ENCODE measurements at places on chromosomes 2 and 18.

DNA sequence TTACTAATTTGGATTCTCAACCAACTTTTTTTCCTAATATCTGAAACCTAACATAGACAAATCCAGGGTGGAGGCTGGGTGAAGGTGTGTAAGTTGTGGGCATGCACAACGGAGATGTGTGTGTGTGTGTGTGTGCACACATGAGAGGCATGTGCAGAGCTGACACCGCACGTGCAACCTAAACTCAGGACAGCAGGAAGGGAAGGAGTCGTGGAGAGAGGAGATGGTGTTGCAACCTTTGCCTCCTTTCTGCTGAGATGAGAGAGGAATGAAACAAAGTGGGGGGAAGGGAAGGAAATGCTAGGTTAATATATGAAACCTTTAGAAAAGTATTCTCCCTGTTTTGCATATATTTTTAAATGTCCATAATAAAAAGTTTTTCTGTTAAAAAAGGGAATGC is 64.7 kb downstream of the KCTD1 start:
- peak; percentile 60 for DNase-seq

- DNase-seq: peak; percentile 11
Observed at GRCh38 chr2:53630026-53630606, 137.5 kb upstream of the CHAC2 start.

DNA sequence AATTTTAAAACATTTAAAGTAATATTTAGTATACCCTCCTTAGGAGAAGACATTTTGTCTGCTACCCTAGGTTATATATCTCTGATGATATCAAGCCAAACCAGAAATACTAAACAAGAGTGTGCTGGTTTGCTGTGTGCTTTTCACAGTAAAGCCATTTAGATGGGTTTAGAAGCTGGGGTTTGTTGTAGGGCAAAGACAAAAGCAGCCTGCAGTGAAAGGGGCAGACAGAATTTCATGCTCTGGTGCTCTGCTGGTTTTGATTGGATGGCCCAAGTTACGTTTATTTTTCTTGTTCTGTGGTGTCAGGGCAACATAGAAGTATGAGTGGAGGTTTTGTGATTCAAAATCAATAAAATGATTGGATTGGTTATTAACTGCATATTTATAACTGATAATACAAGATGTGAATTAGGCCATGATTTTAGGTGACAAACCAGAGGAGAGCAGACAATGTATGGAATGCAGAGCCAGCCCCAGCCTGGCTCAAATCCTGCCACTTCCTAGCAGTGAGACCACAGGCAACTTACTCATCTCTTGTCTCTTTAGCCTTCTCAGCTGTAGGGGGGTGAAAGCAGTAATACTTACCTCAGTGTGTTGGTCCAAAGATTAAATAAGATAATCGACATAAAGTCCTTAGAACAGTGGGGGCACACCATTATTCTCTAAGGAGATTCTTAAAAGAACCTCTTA is 30.9 kb upstream of the IER3IP1 start:
- DNase-seq: no peak

GRCh38 chr2:181574321-181574720 is 82.6 kb downstream of the CERKL start:
- no peak for DNase-seq

DNA sequence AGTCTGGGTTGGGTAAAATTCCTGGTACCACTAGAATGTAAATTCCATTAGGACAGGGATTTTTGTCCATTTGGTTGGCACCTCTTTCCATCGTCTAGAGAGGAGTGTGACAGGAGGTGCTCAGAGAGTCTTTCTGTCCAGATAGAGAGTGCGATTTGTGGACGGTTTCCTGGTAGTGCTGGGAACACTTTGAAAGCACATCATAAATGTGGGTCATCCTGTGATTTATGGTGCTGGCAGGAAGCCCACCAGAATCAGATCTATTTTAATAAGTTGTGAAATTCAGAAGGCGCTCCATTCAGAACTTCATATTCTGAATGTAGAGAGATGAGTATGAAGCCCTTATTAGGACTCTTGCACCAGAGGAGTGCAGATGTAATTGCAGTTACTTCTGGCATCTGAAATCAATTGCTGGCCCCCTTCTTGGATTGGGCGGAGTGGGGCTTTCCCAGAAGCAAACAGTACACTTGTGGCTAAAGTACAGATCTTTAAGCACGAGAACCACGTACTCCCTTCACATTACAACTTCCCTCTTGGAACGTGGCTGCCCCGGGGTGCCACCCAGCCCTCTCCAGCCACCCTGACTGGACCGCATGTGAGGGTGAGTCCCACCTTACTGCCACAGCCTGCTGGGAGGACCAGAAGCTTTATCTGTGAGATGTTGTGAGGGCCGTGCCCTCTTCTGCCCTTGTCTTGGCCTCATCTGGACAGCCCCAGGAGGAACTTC is 243.2 kb downstream of the MYO3B start:
- DNase-seq: no peak

DNA sequence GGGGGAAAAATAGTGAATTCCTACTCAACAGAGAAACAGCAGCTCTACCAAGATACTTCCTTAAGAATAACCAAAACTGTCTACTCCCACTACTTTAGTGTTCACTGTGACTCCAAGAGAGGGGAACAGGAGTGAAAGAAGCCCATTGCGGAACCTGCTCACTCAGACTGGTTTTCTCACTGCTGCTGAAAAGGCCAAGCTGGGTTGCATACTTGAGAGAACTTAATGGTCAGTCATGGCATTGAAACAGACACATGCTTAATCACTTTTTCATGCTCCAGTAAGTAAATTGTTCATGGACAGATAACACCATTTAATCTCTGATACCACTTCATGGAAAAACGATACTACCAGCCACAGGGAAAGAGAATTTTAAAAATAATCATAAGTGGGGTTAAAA is 35.7 kb upstream of the SLC8A1 start:
- peak; percentile 11 for DNase-seq

DNA sequence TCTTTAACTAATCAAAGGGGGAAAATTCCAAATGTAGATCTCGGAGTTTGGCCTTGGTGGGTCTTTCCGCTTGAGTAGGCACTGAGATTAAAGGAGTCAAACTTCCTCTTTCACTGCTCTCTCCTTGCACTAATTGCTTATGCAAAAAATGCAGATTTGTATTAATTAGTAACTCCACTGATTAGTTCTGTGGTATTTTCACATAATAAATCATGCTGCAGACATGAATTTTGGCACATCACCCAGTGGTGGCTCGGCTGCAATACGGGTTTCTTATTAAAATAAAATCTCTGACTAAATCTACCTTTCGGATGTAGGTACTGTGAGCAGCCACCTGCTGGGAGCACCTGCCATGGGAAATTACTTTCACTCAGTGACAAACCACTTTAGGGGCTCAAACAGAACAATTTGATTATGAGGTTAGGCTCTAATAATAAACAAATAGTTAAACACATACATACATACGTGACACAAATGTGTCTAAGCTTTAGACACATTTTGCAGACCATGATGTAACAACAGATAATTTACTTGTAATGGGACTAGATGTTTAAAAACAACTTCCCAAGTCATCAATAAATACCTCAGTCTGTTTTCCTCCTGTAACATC is 6.4 kb upstream of the NEUROD1 start:
- DNase-seq: no peak

DNA sequence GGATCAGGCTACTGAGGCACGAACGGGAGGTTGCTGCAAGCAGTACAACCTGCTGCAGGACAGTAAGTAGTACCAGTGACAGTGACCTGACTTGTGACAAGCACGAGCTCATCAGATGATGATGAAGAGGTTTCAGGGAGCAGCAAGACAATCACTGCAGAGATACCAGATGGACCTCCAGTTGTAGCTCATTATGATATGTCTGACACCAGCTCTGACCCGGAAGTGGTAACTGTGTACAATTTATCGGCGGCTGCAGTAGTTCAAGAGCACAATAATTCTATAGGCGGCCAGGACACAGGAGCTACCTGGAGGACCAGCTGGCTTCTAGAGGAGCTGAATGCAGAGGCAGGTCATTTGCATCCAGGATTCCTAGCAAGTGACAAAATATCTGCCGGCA is 64.0 kb upstream of the GULP1 start:
- no peak for DNase-seq

DNA sequence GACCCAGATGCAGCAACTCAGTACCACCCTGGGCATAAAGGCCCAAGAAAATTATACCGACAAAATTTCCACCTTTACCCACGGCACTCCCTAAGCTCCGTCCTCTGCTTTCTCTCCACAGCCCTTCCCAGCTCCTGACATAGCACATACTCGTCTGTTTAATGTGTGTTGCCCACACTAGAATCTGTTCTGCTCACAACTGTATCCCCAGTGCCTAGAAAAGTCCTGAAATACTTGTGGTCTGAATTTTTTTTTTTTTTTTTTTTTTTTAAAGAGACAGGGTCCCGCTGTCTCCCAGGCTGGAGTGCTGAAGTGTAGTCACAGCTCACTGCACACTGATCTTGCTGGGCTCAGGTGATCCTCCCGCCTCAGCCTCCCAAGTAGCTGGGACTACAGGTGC is 62.3 kb downstream of the ADCY3 start:
- DNase-seq: peak; percentile 43

DNA sequence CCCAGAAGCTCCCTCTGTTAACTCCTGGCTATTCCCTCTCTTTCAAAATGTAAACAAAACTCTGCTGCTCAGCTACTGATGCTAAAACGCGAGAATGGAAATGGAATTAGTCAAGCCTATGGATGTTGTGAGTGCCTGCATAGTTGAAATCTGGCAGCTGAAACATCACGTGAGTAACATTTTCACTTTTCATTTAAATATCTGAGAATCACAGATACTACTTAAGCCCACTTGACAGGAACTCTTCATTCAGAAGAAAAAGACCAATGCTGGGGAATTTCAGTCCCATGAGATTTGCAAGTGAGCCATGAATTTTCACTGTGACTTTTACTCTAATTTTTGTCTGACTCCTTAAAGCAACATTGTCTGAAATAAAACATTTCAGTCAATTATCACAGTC is 215.3 kb upstream of the SESTD1 start:
- DNase-seq: peak; percentile 8

GRCh38 chr2:74005786-74006185 is 21.1 kb downstream of the TET3 start:
- DNase-seq: no peak

GRCh38 chr2:236718207-236718992 is 148.8 kb downstream of the ACKR3 start:
- DNase-seq: no peak

DNA sequence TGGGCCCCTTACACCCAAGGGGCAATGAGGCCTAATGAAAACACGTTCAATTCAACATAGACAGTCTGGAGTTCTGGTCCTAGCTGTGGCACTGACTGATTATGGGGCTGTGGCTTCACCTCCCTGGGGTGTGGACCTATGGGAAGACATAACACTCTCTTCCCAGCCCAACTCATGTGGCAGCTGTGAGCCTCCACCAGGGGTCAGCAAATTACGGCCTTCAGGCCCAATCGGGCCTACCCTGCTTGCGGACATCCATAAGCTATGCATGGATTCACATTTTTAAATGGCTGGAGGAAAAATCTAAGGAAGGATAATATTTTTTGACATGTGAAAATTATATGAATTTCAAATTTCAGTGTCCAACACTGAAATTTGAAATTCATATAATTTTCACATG is 101.3 kb downstream of the LOXHD1 start:
- peak; percentile 2 for DNase-seq

- peak; percentile 43 for DNase-seq
Observed at GRCh38 chr2:96547731-96548171, 11.2 kb downstream of the ARID5A start.

- no peak for DNase-seq
Observed at GRCh38 chr2:23656597-23656973, 270.3 kb downstream of the ATAD2B start.

Data from choroid plexus epithelial cell (primary cell).